ENCODE measurements at places on chromosomes 4 and X.
A peak's percentile ranks its signal among the peaks of the same experiment; 100 is the strongest.

- DNase-seq: no peak
These were observed 703.1 kb downstream of the CENPC start for GRCh38 chr4:66842026-66842723.

- no peak for DNase-seq
These were observed 37.7 kb downstream of the FHDC1 start for GRCh38 chr4:152973629-152974467.

GRCh38 chrX:10121787-10122186 is 35.0 kb upstream of the CLCN4 start:
- DNase-seq: peak; percentile 68

- DNase-seq: no peak
These were observed 392.3 kb downstream of the CENPC start for GRCh38 chr4:67152976-67153375.

DNA sequence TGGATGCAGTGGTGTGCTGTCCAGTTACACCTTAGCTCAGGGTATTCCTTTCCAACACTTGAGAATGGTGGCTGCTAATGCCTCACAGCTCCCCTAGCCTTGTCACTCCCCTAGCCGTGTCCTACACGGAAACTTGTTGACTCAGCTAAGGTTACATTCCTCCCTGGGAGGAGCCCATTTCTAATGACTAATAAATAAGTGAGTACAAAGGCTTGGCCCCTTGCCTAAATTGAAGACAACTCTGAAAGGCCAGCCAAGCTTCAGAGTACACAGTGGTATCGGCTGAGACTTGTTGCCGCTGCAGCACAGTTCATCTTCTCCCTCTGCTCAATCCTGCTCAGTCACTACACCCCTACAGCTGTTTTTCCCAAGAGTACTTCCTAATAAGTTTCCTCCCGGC is 21.2 kb upstream of the SLC25A31 start:
- DNase-seq: no peak

DNA sequence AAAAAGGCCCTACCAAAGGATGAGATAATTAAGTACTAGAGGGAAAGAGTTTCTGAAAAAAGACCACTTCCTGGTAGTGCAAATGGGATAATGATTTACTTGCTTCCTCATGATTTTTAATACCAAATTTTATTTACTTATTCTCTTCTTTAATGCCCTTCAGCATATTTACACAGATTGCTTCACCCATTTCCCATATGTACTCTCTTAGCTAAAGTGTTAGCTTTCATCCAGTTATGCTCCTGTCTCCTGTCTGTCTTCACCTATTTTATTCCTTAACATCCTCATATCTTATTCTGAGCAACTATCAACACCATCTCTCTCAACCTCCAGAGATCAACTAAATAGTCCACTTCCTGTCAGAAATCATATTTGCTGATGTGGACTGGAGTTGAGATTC is 183.2 kb upstream of the HS3ST1 start:
- no peak for DNase-seq

DNA sequence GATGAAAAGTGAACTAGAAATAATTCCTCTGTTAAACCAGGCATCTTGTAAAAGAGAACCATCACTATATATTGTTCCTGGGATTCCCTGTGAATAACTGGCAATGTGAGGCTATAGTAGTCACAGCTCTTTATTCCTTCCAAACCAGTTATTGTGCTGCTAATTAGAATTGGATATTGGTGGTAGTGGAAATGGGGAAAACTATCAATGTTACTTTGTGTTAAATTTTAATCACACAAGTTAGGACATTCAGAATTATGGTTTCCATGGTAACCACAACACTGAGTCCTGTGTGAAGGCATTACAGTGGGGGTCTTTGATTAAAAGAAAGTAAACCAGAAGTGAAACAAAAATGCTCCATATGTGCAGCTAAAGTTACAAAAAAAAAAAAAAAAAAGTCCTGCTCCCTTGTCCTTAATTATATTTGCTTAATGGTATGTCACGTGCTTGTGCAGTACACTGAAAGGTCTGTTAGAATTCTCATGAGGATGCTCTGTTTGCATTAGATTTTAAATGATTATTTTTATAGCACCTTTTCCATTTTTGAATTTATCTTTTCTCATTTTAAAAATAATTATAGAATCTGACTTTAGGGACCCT is 200.4 kb downstream of the ADGRL3 start:
- no peak for DNase-seq

- DNase-seq: no peak
These were observed 142.1 kb upstream of the USP9X start for GRCh38 chrX:40943093-40943641.

DNA sequence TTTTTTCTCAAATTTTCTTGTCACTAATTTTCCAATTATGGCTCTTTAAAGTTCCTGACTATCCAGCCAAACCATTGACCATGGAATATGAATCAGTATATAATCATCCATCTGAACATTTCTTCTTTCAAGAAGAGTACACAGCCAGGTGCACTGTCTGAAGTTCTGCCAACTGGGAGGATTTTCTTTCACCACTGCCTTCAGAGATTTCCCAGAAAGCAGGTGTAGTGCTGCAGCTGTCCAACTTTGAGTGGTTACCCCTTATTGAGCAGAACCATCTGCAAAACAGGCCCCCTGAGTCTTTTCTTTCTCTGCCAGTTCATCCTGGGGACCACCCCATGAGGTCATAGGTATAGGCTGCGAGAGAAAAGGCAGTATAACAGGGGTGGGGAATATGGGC is 1213.2 kb downstream of the RAPGEF2 start:
- no peak for DNase-seq

GRCh38 chrX:153732401-153732800 is 7.7 kb downstream of the ABCD1 start:
- DNase-seq: no peak

DNA sequence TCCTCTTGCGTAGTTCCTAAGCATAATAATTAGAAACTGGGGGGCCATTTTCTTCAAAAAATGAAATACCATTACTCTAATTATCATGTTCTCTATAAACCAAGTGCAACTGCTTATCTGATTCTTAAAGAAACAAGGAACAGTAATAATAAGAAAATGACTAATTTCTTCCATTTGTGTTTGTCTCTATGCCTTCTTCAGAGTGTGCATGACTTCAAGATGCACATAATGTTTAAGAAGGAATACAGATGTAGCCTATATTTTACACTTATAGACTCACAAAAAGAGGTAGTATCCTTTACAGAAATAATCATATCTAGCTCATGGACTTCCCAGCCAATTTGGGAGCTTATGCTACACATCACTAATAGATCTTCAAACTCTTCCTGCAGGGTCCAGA is 131.7 kb downstream of the CHRNA9 start:
- DNase-seq: no peak

- DNase-seq: no peak
These were observed 63.1 kb downstream of the COX18 start for GRCh38 chr4:73006286-73006990.

GRCh38 chrX:15448010-15448639 is 45.0 kb downstream of the PIR start:
- DNase-seq: no peak

- DNase-seq: no peak
These were observed 9.9 kb downstream of the PRMT9 start for GRCh38 chr4:147674073-147674472.

DNA sequence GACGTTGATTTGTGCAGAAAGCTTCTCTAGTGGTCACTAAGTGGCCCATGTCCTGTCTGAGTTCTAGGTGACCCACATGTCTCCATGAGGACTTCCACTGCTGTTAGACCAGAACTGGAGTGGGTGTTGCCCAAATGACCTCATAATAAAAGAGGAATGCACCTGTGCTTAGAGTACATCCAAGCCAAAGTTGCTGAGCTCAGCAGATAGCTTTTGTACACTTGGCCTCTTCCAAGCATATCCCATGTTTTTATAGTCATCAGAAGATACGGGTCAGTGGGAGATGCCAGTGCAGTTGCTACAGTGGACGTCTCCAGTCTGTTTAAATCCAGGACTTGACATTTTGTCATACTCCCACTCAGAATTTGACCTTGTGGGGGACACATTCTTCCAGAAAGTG is 37.6 kb upstream of the WDR1 start:
- DNase-seq: no peak

Data from CD4-positive, alpha-beta T cell treated with Interleukin-4 for 1 hour (primary cell).